ENCODE measurements at places on chromosomes 3 and 15.

DNA sequence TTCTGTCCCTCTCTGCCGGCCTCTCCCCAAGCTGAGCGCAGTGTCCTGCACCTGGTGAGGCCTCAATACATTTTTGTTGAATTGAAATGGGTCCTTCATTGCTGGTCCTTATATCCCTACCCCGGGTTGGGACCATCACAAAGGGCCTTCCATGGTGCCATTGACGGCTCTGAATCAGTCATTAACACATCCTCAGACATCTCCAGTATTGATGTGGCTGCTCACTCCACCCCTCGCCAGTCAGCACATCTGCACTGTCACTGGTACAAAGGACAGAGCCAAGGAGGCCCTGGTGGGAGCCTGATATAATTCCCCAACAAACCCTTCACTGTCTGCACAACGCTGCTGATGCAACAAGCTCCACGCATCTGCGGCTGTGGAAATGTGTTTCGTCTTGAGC is 191.6 kb upstream of the TOPAZ1 start:
- DNase-seq = no peak

- peak; percentile 23 for DNase-seq
Observed at GRCh38 chr3:69385723-69386555, at the start of gene FRMD4B. Gene FRMD4B, minus strand, starts transcription at chr3:69386088. Its CDS starts 99 bp downstream, at chr3:69385989.

GRCh38 chr3:45125550-45126026 is 20.6 kb downstream of the CDCP1 start:
- no peak for DNase-seq

DNA sequence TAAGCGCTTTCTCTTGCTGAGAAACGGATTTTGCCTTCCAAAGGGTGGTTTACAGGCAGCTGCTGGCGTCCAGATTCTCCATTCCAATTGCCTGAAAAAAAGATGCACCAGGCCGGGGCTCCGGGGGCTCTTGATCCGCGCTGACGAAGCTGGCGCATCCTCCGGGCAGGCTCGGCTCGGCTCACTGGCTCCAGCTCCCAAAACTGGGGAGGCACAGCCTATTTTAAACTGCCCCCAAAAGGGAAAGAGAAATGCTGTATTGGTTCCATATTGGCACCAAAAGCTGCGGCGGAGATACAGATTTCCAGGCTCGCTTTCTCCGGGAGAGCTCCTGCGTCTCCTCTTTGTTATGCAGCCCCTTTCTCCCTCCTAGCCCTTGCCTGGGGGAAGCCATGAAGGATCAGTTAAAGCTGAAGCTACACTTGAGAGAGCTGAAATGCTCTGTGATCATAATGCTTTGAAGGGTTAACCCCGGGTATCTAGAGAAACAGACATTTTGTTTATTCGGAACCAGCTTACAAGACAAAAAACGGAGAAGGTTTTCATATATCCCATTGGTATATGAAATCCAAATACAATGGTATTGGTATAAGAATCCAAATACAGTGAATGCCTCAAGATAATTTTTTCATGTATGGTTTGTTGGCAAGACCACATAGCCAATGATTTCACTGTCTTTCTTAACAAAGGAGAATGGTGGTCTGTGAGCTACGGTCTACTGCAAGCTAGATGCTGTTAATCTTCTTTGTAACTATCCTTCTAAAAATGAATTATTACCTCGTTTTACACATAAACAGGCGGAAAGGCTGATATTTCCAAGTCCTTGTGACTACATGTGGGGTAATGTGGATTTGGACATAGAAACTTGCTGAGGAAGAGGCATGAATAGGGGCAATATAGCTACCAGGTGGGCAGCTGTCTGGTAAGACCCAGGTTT is 693 bp downstream of the CD200 start:
- peak; percentile 80 for DNase-seq

DNA sequence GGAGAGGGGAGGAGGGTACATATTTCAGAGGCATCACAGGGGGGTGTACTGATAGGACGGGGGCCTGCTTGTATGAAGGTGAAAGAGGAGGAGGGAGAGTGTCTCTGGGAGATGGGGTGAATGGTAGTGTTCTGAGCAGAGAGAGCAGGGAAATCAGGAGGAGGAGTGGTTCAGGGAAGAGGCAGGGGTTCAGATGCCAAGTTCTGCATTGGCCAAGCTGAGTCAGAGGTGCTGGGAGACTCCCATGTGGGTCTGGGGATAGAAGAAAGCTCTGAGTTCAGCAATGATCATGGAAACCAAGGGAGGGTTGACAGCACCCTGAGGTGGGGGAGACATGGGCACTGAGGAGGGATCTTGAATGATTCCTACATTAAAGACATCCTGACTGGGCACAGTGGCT is 3.0 kb downstream of the CYP8B1 start:
- no peak for DNase-seq

- DNase-seq = no peak
Observed at GRCh38 chr3:148230473-148230872, 467.2 kb upstream of the AGTR1 start.

DNA sequence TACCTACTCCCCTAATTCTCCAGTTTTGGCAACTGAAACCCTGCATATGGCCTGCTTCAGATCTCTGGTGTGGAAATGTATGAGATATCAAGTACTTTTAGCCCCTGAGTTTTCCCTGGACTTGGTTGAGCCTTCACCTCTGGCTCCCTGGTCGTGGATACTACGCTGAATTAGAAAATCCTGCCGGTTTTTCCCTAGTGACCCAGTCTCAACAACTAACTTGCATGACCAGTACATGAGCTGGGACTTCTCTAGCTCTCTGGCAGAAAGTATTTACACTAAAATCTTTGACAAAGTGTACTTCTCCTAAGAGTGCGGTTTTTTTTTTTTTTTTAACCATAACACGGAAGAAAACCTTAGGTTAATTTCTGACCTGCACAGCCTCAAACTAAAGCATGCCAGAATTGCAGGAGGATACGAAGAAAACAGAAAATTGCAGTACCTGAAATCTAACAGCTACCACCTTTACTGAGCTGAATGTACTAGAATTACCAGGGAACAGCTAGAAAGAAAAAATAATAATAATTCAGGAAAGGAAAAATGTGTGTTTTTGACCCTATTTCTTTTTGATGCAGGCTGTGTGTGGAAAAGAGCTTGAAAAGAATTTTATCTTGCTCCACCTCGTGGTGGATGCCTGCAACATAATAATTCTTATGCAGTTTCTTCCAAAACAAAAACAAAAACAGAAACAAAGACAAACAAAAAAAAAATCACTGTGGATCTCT is 165.6 kb downstream of the GMNC start:
- no peak for DNase-seq

GRCh38 chr3:41200669-41201021 is 1.3 kb downstream of the CTNNB1 start:
- no peak for DNase-seq

GRCh38 chr15:59885832-59886231 is 118.3 kb upstream of the FOXB1 start:
- peak; percentile 87 for DNase-seq

DNA sequence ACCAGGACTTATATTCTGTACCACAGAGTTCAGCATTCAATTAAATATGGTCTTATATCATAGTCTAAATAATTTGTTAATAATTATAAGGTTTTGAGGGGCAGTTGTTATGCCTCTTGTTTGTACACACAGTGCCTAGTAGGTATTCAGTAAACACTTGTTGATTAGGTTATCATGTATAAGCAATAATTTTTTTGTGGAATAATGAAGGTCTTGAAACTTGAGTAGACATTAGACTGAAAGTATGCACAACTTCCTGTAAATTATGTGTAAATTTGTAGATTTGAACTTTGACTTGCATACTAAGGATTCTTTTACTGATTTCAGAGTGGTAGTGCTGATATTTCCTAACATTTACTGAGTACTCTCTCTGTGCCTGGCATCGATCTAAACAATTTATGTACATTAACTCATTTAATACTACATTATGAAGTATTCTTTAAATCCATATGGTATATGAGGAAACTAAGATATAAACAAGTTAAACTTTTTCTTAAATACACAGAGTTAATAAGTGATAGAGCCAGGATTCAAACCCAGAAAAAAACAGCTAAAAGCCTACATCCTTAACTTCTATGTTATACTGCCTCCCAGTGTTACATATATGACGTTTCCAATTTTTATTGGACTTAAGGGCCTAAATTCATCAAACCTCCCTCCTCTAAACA is 65.1 kb downstream of the GLCE start:
- DNase-seq = peak; percentile 28

DNA sequence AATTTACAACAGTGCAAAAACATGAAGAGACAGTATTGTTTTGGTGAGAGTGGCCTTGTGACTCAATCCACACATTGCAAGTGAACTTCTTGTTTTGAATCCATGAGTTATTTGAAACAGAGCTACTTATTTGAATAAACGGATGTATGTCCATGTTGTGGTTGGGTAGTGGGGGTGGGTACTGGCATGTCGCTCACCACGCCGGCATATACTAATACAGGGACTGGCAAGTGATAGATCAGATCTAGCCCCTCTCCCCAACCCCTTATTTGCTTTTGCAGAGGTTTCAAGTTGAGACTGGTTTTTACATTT is 83.8 kb downstream of the EDEM1 start:
- DNase-seq = no peak

- no peak for DNase-seq
Observed at GRCh38 chr3:10204921-10205320, 40.2 kb downstream of the IRAK2 start.

- peak; percentile 18 for DNase-seq
Observed at GRCh38 chr15:77986891-77987764, 90.4 kb downstream of the TBC1D2B start.

- peak; percentile 80 for DNase-seq
Observed at GRCh38 chr3:116444819-116445310, 422 bp downstream of the LSAMP start.

- DNase-seq = no peak
Observed at GRCh38 chr15:94671858-94672532, 440.6 kb downstream of the MCTP2 start.

DNA sequence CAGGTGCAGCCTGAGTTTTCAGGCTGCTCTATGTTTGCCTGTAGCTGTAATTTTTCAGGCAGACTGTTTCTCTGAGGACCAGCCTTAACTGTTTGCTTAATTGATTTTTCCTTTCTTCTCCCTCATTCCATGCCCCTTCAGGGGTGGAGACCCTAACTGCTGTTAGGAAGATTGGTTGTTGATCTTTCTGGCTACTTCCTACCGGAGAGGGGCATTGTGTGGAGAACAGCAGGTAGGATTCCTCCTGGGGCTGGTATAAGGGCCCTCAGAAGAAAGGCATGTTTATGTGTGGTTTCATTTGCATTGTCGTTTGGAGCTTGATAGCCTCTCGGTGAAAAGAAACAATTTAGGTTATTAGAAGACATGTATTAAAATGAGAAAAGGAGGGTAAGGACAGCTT is 56.9 kb upstream of the GOLGA6L2 start:
- DNase-seq = no peak

DNA sequence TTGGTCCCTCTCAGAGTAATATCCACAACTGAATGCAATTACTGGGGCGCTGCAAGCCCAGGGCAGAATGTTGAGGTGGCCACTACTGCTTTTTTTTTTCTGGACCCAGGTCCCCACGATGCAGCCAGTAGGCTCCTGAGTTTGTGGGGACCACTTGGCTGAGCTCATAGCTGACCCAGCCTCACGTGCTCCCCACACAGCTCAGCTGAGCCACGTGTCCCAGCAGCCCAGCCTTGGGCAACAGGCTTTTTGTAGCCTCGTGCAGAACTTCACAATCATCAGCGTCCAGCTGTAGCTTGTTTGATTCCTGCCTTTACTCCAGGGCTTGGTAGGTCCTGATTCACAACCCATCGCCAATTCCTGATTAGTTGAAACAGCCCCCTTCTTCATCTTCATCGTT is 117.3 kb downstream of the ETFA start:
- no peak for DNase-seq

GRCh38 chr15:66240240-66240794 is 13.2 kb downstream of the MEGF11 start:
- DNase-seq = no peak

DNA sequence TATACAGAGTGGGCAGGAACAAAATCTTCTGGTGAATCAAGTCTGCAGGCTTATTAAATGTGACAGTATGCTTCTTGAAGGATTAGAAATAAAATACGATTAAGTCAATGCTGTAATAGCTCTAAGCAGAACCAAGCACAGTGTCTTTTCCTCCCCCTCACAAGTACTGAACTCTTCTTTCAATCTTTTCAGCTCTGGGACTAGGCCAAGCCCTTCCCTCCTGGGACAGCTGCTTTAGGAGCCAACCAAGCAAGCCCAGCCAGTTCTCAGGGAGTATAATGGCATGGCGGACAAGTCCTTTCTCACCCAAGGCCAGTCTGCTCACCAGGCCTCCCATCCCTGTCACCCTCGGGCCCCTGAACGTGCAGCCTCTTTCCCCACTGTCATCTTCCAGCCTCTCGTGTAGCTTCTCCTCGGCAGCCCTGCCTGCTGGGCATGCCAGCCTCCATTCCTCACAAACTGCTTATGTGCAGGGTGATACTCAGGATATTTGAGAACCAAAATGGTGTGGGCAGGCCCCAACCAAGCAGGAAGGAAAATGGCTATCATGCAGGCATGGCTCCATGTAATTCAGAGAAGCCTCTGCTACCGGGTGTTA is 8.4 kb upstream of the PPP1R2 start:
- DNase-seq = no peak

DNA sequence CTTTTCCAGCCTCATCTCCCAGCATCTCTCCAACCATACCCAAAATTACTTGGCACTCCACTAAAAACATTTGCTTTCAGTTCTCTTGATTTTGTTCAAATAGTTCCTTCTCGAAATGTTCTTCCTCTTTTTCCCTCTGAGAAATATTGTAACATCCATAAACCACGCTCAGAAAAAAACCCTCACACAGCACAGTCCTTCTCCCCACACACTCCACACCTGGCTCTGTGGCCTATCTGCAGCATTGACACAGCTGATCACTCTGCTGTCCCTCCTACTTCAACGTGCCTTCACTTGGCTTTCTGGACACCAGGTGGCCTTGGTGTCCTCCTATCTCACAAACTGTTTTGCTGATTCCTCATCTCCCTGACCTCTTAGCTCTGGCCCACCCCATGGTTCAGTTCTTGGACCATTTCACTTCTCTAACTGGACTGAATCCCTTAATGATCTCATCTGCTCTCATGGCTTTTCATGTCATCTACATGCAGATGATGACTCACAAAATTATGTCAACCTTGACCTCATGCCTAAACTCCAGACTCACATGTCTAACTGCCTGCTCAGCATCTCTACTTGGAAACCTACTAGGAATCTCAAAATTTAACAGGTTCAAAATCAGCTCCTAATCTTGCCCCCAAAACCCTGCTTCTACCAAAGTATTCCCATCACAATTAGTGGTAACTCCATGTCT is 93.3 kb downstream of the TRIM42 start:
- DNase-seq = no peak

DNA sequence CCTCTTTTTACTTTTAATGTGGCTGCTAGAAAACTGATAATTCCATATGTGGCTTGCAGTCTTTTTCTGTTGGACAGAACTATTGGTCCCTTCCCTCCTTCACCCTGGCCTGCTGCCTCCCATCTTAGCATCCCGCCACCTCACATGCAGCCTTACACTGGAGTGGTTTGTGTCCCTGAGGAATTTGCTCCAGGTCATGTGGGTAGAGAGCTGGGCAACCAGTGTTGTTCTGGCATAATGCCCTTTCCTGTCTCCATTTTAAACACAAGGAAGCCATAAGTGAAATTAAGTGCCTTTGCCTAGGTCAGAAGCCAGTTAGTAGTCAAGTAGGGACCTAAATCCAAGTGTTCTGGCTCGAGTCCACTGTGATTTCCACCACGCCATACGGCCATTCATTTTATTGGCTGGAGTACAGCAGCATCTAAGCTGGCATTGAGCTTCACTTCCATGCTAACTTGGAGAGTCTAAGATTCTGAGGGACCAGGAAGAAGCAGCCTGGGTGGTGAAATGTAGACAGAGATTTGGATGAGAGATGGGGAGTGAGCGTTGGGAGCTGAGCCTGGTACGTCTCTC is 46.0 kb upstream of the PLXNA1 start:
- DNase-seq = peak; percentile 7
